Testis (tissue), 5 donors: ENCODE measurements at places on chromosomes 3 and 15. TPM values are rescaled to one million over a fixed set of nuclear protein-coding genes. Genes with fewer than 3 reads are reported as not detected.

GRCh38 chr3:184805351-184806038 lies 6.5 kb upstream of the VPS8 start:
- no peak overlapping the region for H3K27ac ChIP-seq
- no peak overlapping the region for H3K4me3 ChIP-seq
- H3K27me3 ChIP-seq, result no peaks in the 10 kb centered on the region
- no peaks in the 10 kb centered on the region for H3K4me1 ChIP-seq
- no peak for DNase-seq

GRCh38 chr3:64467255-64467944 lies 220.4 kb downstream of the ADAMTS9 start:
- DNase-seq, result no peak
- H3K4me1 ChIP-seq, result no peaks in the 10 kb centered on the region
- no peak overlapping the region for H3K4me3 ChIP-seq
- no peak overlapping the region for H3K27ac ChIP-seq

DNA sequence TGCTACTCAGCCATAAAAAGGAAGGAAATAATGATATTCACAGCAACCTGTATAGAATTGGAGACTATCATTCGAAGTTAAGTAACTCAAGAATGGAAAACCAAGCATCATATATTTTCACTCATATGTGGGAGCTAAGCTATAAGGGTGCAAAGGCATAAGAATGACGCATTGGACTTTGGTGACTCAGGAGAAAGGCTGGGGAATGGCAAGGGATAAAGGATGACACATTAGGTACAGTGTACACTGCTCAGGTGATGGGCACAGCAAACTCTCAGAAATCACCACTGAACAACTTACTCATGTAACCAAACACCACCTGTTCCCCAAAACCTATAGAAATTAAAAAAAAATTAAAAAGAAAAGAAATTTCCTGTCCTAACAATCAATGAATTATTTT lies 42.7 kb downstream of the ALCAM start:
- no peaks in the 10 kb centered on the region for H3K4me1 ChIP-seq
- H3K27me3 ChIP-seq, result no peaks in the 10 kb centered on the region
- H3K4me3 ChIP-seq, result no peak overlapping the region
- H3K36me3 ChIP-seq, result no peaks in the 10 kb centered on the region
- no peak for DNase-seq

GRCh38 chr3:165259541-165260193 lies 63.5 kb upstream of the SLITRK3 start:
- no peaks in the 10 kb centered on the region for H3K36me3 ChIP-seq
- H3K27me3 ChIP-seq, result no peaks in the 10 kb centered on the region

DNA sequence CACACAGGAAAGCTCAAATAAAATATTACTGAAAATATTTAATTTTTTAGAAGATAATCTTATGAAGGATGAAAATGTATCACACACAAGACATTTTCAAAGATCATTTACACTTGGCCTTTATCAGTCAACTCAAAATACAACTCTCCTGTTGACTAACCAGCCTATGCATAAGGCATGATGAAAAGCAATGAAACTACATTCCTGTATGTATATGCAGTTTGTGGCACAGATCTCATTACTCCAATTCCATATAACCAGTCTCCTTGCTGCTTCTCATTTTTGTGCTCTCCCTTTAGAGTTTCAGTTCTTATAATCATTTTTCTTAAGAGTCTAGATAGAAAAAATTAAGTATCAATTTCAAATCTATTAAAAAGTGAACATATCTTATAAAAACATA lies 25.8 kb downstream of the AQR start:
- H3K27ac ChIP-seq, result no peak overlapping the region
- no peaks in the 10 kb centered on the region for H3K4me1 ChIP-seq
- no peaks in the 10 kb centered on the region for H3K36me3 ChIP-seq
- no peak for DNase-seq
- no peak overlapping the region for H3K4me3 ChIP-seq

DNA sequence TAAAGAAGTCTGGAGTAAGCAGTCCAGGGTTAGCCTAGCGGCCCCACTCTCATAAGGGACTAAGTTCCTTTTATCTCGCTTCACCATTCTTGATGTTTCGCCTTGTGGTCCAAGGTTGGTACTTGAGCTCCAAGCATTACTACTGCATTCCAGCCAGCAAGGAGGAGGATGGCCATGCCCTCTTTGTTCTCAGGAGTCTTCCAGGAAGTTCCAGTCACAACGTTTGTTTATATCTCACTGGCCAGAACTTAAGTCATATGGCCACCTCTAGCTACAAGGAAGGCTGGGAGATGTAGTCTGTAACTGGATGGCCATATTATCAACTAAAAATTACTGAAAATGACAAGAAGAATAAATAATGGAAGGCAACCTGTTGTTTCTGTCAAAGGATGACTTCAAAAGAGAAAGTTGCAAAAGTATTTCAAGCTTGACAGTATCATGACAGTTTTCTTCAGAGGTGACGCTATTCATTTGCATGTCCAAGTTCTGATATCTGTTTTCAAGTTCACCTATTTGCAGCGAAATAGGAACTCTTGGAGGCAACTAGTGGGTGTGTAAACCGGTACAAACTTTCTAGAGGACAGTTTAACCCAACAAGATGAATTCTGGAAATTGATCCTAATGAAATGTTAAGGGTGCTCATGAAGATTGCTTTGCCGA lies 118.6 kb downstream of the PGPEP1L start:
- H3K4me3 ChIP-seq, result no peak overlapping the region
- H3K4me1 ChIP-seq, result no peaks in the 10 kb centered on the region
- no peak overlapping the region for H3K27ac ChIP-seq
- no peaks in the 10 kb centered on the region for H3K36me3 ChIP-seq
- DNase-seq, result no peak

- no peak overlapping the region for H3K27ac ChIP-seq
- no peaks in the 10 kb centered on the region for H3K36me3 ChIP-seq
- no peak for DNase-seq
- H3K4me1 ChIP-seq, result no peaks in the 10 kb centered on the region
These were observed 535.1 kb downstream of the NLGN1 start for GRCh38 chr3:173932624-173933023.

GRCh38 chr15:39270934-39271333 lies 309.9 kb upstream of the THBS1 start:
- no peak overlapping the region for H3K27ac ChIP-seq
- no peak overlapping the region for H3K4me3 ChIP-seq
- no peaks in the 10 kb centered on the region for H3K4me1 ChIP-seq
- H3K36me3 ChIP-seq, result no peaks in the 10 kb centered on the region
- DNase-seq, result no peak

- H3K27ac ChIP-seq, result no peak overlapping the region
- H3K36me3 ChIP-seq, result no peaks in the 10 kb centered on the region
- no peak for DNase-seq
- no peaks in the 10 kb centered on the region for H3K27me3 ChIP-seq
- no peaks in the 10 kb centered on the region for H3K4me1 ChIP-seq
These were observed 41.6 kb upstream of the TASOR start for GRCh38 chr3:56724676-56725075.

DNA sequence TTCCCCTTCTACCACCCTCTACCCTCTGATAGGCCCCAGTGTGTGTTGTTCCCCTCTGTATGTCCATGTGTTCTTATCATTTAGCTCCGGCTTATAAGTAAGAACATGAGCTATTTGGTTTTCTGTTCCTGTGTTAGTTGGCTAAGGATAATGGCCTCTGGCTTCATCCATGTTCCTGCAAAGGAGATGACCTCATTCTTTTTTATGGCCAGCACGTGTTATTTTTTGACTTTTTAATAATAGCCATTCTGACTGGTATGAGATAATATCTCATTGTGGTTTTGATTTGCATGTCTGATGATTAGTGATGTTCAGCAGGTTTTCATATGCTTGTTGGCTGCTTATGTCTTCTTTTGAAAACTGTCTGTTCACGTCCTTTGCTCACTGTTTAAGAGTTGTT lies 63.1 kb upstream of the NPHP3 start:
- H3K4me1 ChIP-seq, result no peaks in the 10 kb centered on the region
- H3K36me3 ChIP-seq, result no peaks in the 10 kb centered on the region
- no peak overlapping the region for H3K27ac ChIP-seq

GRCh38 chr3:146189519-146190173 lies 28.7 kb upstream of the PLOD2 start:
- H3K27me3 ChIP-seq, result no peaks in the 10 kb centered on the region
- no peaks in the 10 kb centered on the region for H3K36me3 ChIP-seq
- peak; percentile 17 for DNase-seq
- no peak overlapping the region for H3K4me3 ChIP-seq

GRCh38 chr15:68201153-68201878 lies 3.8 kb downstream of the CALML4 start:
- no peaks in the 10 kb centered on the region for H3K36me3 ChIP-seq
- H3K27ac ChIP-seq, result peak overlapping the region; percentile 64
- peaks cover 43% of the 10 kb centered on the region for H3K4me1 ChIP-seq
- no peak for DNase-seq
- no peaks in the 10 kb centered on the region for H3K27me3 ChIP-seq

DNA sequence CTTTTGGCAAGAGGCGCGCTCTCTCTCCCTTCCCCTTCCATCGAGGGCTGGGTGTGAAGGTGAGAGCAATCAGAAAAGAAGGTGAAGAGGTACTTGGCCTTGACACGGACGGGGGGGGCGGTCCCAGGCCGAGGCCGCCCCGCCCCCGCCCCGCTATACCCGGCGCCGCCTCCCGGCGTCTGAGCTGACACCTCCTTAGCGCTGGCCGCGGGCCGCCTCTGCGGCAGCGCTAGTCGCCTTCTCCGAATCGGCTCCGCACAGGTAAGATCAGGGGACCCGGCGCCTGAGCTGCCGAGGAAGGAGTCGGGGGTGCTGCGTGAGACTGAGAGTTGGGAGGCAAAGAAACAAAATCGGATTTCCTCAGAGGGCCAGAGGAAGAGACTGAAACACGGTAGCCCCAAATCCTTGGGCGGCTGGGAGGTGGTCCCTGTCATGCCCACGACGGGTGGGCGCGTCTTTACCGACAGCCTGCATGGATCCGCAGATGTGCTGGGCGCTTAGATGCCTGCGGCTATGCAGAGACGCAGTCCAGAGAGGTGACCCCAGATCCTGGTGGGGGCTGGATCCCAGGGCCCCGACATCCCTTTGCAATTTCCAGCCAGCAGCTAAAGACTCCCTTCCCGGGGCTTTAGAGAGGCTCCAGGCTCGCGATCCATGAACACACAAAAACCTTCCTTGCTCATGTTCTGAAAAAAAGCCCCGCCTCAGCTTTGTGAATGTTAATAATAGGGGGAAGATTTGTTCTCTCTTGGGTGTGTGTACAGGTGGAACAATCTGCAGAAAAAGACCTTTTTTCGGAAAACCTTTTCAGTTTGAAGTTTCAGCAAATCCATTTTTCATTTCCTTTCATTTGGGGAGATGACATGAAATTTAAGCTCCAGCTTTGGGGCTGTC lies at the start of gene ENTPD3:
Gene ENTPD3, plus strand, starts transcription at position 184 of the 894 bp plus-strand sequence. CDS start 874 bp downstream, outside the sequence.
- H3K4me1 ChIP-seq, result peaks cover 4% of the 10 kb centered on the region
- no peak within 1 kb of the TSS for H3K27ac ChIP-seq
- peak within 1 kb of the TSS; percentile 40 for H3K4me3 ChIP-seq
- H3K36me3 ChIP-seq, result no peaks in the 10 kb centered on the region
- H3K27me3 ChIP-seq, result no peaks in the 10 kb centered on the region
- no peak for DNase-seq

- no peaks in the 10 kb centered on the region for H3K36me3 ChIP-seq
- no peak for DNase-seq
- no peaks in the 10 kb centered on the region for H3K4me1 ChIP-seq
These were observed 61.9 kb upstream of the C3orf80 start for GRCh38 chr3:160163229-160163878.

DNA sequence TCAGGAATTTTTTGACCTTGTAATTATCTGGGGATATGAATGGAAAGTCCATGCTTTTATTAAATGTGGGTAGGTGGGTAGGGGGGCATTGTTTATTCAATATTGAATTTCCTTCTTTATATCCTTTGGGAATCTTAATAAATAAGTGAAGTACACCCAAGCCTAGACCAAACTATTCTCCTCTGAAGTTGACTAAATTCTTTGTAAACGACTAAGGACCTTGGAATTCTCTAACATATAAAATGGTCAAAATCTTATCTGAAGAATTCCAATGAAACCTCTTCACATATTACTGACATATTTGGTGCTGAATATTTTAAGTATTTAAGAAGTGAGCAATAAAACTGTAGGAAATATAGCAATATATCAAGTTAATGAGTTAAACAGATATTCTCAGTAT lies 1432.1 kb upstream of the GBE1 start:
- no peaks in the 10 kb centered on the region for H3K36me3 ChIP-seq
- H3K4me3 ChIP-seq, result no peak overlapping the region
- no peak for DNase-seq

- H3K4me3 ChIP-seq, result peak overlapping the region; percentile 66
- no peaks in the 10 kb centered on the region for H3K27me3 ChIP-seq
- H3K4me1 ChIP-seq, result peaks cover 3% of the 10 kb centered on the region
- no peaks in the 10 kb centered on the region for H3K36me3 ChIP-seq
These were observed 28.1 kb downstream of the NR1I2 start for GRCh38 chr3:119810018-119810435.

- H3K27me3 ChIP-seq, result no peaks in the 10 kb centered on the region
- H3K36me3 ChIP-seq, result no peaks in the 10 kb centered on the region
These were observed 111.6 kb upstream of the SLC6A6 start for GRCh38 chr3:14290631-14291385.

DNA sequence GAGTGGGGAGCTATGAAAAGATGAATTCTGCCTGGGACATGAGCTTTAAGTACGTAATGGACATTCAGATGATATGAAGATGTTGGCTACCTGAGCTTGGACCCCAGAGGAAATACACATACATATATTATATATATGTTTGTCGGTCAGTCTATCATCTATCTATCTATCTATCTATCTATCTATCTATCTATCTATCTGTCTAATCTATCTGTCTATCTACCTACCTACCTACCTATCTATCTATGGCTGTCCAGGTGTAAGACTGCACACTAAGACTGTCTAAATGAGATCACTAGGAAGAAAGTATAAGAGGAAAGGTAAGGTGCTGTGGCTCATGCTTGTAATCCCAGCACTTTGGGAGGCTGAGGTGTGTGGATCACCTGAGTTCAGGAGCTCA lies 18.2 kb upstream of the CELF6 start:
- no peaks in the 10 kb centered on the region for H3K4me1 ChIP-seq
- no peak for DNase-seq
- H3K27me3 ChIP-seq, result no peaks in the 10 kb centered on the region
- no peak overlapping the region for H3K27ac ChIP-seq
- no peaks in the 10 kb centered on the region for H3K36me3 ChIP-seq

ARPIN gene
- 14.3 TPM for total RNA-seq

TNIK gene
- total RNA-seq, result 83.5 TPM

PLCL2 gene
- 15.0 TPM for total RNA-seq

NME9 gene
- total RNA-seq, result 8.0 TPM
